D341Med (cell line): ENCODE measurements at places on chromosomes 4 and X.

DNA sequence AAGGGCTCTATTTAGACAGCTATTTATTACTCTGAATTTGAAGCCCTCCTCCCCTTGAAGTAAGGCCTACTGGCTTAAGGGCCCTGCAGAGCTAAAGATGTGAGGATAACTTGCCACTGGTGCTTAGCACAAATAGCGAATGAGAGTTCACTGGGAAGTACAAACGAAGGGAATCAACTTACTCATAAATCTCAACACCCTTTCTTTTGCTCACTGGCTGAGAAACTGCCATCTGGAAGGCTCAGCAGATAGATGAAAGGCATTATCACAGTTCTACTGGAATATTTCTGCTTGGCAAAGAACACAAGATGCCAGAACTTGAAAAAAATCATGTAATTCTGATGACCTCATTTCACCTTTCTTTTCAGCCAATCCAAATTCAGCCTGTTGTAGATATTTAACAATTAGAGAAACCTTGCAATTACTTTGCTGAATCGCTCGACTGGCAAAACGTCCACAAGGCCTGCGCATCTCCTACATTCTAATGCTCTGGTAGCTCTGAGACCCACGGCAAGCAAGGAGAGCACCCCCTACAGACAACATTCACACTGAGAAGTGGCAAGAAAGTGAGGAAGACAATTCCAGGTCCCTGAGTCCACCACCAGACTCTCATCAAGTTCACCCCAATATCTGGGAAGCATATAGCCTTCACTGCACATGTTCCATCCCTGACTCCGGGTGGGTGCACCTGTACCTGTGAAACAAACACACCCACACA, 27.5 kb downstream of the TSPAN5 start:
- DNase-seq: no peak

DNA sequence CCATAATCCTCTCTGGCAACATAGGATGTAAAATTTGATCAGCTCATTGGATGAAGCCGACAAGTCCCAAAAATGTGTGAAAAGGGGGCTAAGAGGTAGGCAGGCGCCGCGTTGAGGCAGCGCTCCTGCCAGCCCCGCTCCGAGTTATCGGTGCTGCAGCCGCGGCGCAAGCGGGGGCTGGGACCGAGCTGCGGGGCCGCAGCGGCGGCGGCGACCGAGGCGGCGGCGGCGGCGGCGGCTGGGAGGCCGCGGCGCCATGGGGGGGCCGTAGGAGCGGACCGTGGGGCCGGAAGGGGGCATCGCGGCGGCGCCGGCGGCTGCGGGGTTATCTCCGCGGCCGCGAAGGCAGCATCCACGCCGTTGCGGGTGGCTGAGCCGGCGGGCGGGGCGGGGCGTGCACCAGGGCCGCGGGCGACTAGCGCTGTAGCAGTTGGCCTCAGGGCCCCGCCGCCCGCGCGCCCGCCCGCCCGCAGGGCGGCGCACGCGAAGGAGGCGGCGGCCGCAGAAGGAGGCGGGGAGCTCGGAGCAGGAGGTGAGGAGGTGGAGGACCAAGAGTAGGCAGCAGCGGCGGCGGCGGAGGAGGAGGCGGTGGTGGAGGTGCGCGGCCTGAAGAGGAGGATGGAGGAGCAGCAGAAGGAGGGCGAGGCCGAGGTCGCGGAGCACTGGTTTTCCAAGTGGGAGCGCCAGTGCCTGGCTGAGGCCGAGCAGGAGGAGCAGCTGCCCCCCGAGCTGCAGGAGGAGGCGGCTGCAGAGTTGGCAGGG, 126.0 kb upstream of the CXorf66 start:
- peak; percentile 72 for DNase-seq

- DNase-seq: no peak
Observed at GRCh38 chr4:89129080-89129640, 17.8 kb downstream of the TIGD2 start.

DNA sequence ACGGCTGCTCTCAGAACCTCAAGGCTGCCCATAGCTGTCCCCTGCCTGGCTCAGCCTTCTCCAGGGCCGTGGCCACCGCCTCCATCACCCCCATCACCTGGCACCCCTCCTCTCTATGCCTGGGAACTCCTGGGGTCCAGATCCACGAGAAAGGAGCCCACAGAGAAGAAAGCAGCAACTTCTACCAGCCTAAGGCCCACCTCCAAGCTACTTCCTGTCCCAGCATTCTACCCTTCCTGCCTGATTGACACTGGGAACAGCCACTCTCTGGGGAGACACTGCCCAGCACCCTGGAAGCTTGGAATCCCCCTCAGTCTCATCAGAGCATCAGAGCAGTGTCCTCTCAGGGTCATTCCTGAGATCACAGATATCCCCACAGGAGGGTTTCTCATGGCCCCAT, 36.9 kb upstream of the PROM1 start:
- peak; percentile 4 for DNase-seq
